ENCODE measurements at places on chromosomes 13 and 19.

GRCh38 chr13:73793361-73793760 is 340.8 kb downstream of the KLF12 start:
- DNase-seq: no peak

DNA sequence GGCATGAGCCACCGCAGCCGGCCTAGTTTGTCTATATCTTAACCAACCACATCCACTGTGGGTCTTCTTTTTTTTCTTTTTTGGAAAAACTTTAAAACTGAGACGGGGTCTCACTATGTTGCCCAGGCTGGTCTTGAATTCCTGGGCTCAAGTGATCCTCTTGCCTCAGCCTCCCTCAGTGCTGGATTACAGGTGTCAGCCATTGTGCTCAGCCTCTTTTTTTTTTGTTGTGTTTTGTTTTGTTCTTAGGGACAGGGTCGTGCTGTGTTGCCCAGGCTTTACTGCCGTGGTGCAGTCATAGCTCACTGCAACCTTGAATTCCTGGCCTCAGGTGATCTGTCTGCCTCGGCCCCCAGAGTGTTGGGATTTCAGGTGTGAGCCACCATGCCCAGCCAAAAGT is 7.4 kb downstream of the SNRNP70 start:
- DNase-seq: no peak

GRCh38 chr19:38417146-38417543 is 8.9 kb downstream of the RASGRP4 start:
- no peak for DNase-seq

GRCh38 chr13:75418186-75418843 is 63.7 kb downstream of the TBC1D4 start:
- DNase-seq: no peak

DNA sequence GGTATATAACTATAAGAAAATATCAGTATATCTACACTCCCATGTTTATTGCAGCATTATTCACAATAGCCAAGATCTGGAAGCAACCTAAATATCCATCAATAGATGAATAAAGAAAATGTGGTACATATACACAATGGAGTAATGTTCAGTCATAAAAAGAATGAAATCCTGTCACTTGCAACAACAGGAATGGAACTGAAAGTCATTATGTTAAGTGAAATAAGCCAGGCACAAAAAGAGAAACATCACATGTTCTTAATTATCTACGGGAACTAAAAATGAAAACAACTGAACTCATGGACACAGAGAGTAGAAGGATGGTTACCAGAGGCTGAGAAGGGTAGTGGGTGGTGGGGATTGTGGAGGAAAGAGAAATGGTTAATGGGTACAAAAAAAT is 665.2 kb downstream of the TBC1D4 start:
- no peak for DNase-seq

GRCh38 chr19:20357921-20358320 is 190.9 kb downstream of the ZNF486 start:
- DNase-seq: no peak

DNA sequence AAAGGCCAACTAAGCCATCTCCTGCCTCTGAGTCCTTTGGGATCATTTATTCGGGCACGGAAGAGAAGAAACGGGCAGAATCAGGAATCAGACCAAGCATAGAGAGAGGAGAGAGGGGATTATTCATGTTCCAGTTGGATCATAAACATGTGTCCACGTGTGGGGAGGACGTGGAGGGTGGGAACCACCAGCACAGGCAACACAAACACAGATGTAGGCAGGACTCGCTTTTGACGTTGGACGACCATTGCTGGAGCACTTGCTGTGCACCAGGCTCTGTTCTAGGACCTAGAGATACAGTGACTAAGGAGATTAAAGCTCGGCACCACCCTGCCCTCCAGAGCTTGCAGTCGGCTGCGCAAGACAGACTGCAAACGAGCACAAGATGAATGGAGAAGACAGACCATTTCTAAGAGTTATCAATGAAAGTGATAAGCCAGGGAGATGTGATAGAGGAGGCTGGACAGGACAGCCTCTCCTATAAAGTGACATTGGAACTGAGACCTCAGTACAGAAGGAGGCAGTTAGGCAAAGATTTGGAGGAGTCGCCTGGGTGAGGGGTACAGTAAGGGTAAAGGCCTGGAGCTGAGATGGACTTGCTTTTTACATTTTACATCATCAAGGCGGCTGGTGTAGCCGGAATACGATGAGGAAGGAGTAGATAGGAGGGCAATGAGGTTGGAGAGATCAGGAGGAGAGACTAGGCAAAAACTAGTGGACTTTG is 716 bp downstream of the SH2D3A start:
- peak; percentile 60 for DNase-seq

All from epithelial cell of prostate (primary cell).